ENCODE measurements at places on chromosomes 11 and 22.

DNA sequence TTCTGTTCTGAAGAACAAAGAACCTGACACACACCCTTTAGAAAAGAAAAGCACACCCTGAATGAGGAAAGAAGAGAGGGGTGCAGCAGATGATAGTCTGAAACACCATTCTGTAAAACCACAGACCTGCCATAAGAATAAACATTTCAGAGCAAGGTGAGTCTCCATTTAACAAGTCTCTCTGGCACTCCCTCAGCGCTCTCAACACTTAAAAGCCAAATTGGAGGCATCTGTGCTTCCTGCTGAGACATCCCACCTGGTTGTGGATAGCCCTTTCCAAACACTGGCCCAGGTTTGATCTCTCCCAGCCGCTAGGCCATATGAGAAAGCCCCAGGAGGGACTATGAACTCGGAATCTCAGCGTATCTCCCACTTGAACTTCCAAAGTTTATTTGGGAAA lies 36.3 kb downstream of the ETS1 start:
- no peak for DNase-seq

GRCh38 chr11:111697933-111698371 lies 68.2 kb downstream of the PPP2R1B start:
- no peak for DNase-seq

DNA sequence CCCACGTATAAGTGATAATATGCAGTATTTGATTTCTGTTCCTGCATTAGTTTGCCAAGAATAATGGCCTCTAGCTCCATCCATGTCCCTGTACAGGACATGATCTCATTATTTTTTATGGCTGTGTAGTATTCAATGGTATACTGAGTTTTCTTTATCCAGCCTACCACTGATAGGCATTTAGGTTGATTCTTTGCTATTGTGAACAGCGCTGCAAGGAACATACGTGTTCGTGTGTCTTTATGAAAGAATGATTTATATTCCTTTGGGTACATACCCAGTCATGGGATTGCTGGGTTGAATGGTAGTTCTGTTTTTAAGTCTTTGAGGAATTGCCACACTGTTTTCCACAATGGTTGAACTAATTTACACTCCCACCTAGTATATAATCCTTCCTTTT lies 1.5 kb upstream of the FAM111A start:
- no peak for DNase-seq

DNA sequence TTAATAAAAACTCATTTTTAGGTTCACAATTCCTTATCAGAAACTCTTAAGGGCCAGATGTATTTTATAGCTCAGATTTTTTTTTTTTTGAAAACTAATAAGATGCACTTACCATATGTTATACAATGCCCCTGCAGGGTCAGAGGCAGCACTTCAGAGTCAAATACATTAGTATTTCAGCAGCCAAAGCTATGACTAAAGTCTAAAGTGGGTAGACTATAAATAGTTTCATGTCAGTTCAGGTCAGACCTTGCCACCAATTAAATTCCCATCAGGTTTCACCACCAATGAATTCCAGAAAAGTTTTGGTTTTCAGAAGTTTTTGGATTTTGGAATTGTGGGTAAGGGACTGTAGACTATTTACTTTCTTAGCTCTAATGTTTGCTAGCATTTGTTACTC lies 75.9 kb downstream of the FAM83F start:
- no peak for DNase-seq

GRCh38 chr22:25970999-25971811 lies 198.1 kb upstream of the SEZ6L start:
- DNase-seq, result no peak

DNA sequence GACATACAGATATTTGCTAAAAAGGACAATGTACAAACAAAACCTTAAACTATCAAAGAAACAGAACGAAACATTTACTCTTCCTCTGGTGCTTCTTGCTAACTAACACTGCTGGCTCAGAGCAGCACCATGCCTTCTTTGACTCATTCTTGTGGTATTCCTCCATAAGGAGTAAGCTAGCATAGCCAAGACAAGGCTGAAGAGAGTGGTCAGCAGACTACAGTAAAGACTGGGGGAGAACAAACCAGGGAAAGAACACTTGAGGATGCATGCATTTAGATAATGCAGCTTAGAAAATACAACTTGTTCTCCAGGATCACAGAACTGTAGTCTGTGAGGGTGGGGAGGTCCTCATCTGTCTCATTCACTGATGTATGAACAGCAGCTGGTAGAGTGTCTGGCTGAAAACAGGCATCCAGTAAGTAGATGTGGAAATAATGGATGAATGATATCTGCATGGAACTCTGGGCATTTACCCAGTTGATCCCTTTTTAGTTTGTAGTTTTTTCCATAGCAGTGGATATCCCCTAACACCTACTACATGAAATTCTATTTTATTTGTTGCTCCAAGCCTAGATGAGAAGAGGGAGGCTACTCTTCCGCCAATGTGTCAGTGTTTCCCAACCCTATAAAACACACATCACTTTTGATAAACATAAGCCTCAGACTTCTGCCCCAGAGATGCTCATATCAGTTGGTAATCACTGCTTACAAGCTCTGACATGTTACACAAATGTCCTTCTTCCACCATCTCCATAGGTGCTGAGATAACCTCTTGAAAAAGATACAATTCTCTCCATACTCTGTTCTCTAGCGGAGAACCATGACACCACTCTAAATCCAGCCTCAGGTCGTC lies 7.3 kb downstream of the SNX19 start:
- DNase-seq, result no peak

GRCh38 chr22:20015971-20016733 lies 471 bp downstream of the ARVCF start:
- DNase-seq, result peak; percentile 34

GRCh38 chr22:20645954-20646353 lies 128.0 kb upstream of the SERPIND1 start:
- no peak for DNase-seq

- DNase-seq, result no peak
Observed at GRCh38 chr11:9320047-9320446, 5.7 kb upstream of the TMEM41B start.

DNA sequence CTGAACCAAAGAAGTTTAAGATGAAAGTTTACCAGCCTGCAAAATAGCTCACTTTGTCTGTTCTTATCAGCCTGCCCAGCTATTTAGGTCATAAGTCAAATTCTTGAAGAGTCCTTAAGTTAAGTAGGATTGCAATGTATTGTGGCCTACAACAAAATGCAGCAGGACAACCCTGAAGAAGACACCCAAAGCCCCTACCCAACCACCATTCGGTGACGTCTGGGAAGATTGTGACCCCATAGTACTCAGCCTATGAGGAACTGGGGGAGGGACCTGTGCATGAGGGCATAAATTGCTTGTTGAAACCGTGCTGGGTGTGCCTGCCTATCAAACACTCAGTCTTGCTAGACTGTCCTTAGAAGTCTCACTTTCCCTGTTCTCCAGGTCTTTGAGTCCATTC lies 50.5 kb upstream of the FDX1 start:
- no peak for DNase-seq

- DNase-seq, result no peak
Observed at GRCh38 chr11:58807343-58807742, 37.2 kb downstream of the GLYATL2 start.

GRCh38 chr11:95499516-95500135 lies 268.6 kb upstream of the SESN3 start:
- DNase-seq, result no peak

DNA sequence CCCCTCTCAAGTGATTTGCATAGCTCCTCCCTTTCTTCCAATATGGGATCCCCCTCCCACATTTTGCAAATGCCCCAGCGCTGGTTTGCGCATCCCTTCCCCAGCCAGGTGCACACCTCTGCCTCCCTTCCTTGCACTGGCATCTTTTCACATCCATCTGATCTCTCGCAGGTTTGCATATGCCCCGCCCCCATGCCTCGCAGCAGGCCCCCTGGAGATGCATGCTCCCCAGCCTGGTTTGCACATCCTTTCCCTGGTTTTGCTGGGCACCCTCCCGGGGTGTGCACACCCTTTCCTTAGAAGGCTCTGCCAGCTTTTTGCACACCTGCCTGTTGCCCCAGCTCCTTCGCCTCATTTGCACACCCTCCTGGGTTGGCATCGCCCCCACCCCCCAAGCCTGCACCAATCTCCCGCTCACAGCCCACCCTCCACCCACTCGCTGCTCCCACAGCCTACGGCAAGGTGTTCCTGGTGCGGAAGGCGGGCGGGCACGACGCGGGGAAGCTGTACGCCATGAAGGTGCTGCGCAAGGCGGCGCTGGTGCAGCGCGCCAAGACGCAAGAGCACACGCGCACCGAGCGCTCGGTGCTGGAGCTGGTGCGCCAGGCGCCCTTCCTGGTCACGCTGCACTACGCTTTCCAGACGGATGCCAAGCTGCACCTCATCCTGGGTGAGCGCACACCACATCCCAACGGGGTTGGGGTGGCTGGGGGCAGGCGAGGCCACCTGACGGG lies 917 bp downstream of the RPS6KA4 start:
- no peak for DNase-seq

DNA sequence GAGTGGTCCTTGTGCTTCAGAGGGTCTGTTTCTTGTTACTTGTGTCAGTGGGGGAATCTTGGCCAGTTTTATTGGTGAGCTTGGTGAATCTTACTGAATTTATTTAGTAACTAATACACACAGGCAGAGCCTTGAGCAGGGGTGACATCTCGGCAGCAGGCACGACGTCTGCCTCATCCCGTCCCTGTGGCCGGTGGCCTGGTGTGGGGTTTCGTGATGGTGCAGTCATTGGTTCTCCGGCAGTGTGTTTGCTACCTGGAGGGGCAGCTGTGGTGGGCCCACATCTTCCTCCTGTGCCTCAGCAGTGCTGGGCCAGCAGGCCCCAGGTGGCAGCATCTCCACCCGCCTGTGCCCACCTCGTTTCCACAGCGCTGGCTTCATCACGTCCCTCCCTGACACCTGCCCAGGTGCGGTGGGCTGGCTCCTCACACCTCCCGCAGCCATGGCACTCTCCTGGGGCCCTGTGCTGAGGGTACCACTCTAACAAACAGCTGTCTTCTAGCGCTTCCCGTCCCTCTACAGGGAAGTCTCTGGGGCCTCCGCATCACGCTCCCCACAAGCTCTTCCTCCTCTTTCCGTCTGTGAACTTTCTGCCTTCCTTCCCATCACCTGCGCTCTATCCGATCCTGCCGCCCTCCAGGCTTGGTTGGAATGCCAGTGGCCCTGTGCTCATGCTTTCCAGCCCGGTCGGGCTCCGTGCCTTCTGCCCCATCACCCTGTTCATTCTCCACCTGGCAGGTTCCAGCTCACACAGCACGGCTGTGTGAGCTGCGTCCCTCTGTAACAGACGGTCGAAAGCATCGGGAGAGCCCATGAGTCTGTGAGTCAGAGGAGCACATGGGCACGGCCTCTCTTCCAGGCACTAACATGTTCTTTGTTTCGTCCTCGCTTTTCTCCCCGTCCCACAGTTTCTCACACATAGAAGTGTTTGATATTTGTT lies 203.4 kb downstream of the TBC1D22A start:
- no peak for DNase-seq

- DNase-seq, result no peak
Observed at GRCh38 chr11:118615976-118616371, 8.6 kb downstream of the PHLDB1 start.

GRCh38 chr22:38766076-38766777 lies 10.4 kb upstream of the SUN2 start:
- DNase-seq, result peak; percentile 77

DNA sequence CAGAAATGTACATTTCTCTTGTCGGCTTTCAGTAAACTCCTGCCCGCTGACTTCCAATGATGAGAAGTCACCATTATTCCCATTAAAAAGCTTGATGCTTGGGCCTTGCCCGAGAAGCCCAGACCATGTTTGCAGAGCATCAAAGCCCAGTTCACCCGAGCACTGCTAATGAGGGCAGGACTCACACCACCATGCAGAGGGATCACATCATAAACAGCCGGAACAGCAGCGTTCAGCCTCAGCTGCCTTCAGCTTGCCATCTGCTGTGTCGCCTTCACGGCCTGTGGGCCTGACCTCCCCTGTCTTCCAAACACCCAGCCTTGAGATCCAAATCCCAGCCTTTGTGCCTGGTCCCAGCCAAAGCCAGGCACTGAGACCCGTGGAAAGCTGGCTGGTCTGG lies 105.4 kb upstream of the CSNK2A3 start:
- no peak for DNase-seq

- DNase-seq, result no peak
Observed at GRCh38 chr11:132655187-132655855, 877.0 kb downstream of the OPCML start.

DNA sequence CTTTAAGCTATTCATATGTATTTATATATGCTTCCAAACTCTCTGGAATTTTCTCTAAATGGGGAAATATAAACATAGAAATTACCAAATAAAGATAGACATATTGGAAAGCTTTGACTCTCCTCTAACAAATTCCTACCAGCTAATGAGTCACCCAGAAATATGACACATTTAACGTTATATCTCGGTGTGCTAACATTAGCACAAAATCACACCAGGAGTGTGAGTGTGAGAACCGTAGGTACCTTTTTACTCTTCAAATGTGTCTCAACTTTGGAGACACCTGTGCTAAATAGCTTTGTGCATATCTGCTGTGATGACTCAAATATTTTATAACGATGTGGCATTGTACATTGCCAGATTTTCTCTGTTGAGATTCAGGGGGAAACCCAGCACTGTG lies 714.4 kb downstream of the METTL15 start:
- DNase-seq, result no peak

DNA sequence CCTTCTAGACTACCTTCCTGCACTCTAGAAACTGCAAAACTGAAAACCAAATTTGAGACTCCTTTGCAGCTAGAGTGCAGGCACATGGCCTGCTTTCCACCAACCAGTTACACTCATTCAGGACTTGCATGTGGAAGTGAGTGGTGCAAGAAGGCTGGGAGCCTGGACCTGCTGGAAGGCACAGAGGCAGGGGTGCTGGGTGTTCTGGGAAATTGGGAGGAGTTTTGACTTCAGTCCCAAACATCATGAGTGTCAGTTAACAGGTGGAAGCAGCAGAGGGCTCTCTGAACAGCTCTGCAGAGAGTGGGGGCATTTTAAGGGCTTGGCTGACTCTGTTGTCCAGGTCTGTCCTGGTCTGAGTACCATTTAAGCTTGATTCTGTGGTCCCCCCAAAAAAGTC lies 49.3 kb upstream of the SYT13 start:
- no peak for DNase-seq

GRCh38 chr11:117818041-117818873 lies 6.3 kb downstream of the FXYD2 start:
- no peak for DNase-seq

GRCh38 chr11:27697679-27698275 lies 2.5 kb downstream of the BDNF start:
- no peak for DNase-seq

GRCh38 chr22:16810188-16810802 lies 14.9 kb downstream of the XKR3 start:
- no peak for DNase-seq

GRCh38 chr11:113675565-113675964 lies 30.5 kb downstream of the TMPRSS5 start:
- DNase-seq, result no peak

DNA sequence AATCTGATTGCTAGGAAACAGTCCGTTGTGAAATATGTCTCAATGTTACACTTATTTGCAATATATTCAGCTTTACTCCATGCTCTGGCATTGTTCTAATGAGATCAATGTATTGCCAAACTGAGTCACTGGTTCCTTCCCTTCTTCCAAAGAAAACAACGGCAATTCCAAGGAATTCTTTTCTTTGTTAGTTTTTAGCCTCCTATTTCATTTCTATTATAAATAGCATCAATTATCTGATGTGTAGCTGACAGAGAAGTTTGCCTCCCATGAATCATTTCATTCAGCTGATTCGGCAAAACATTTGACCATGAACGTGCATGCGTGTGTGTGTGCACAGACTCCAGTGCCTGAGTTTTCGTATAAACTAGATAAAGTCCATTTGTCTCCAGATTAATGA lies 346.8 kb downstream of the ETS1 start:
- no peak for DNase-seq

Data from colonic mucosa (tissue), 4 donors.